Heart left ventricle (tissue), 16 donors: ENCODE measurements at places on chromosomes 2 and 18.

- DNase-seq = no peak
Measured at GRCh38 chr18:38427234-38427633, 861.6 kb upstream of the CELF4 start.

- no peak for DNase-seq
Measured at GRCh38 chr2:106572541-106573450, 85.6 kb downstream of the CD8B2 start.

DNA sequence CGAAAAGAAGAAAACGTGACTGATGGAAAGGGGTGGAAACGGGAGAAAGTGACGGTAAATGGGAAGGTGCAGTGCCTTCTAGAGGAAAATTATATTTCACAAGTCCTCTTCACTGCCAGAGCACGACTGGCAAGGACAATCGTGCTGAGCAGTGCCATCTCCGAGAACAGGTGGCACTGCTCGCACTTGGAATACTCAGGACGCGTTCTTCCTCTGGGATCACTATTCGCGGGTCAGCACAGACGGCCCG, 364 bp downstream of the STAT1 start:
- no peak for DNase-seq

DNA sequence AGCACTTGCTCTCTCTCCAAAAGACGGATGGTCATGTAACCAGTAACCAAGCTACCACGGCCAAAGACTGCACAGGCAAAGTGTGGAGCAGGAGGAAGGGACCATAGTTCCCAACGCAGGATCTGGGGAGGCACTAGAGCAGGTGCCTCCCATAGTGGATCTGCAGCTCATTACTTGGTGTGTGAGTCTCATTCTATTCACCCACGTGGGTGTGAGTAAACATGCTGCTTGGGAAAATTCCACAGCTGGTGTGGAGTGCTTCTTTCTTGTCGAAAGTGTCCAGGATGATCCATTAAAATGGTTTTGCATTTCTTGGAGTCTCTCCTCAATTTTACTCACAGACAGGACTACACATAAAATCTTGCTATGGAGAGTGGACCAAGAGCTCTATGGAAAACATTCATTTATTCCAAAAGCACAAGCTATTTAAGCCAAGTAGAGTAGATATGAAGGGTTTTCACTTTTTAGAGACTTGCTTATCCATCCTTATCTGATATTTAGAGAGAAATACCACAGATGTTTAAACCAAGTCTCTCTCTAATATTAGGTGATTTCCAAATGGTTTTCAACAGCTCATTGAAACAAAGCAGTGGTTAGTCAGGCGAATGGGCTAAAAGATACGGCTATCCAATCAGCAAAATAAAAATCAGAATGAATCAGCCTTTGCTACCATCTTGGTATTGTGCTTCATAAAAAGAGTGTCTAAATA, 104.3 kb upstream of the CCDC195 start:
- no peak for DNase-seq

- no peak for DNase-seq
Measured at GRCh38 chr18:57705011-57705410, 83.4 kb upstream of the NARS1 start.

DNA sequence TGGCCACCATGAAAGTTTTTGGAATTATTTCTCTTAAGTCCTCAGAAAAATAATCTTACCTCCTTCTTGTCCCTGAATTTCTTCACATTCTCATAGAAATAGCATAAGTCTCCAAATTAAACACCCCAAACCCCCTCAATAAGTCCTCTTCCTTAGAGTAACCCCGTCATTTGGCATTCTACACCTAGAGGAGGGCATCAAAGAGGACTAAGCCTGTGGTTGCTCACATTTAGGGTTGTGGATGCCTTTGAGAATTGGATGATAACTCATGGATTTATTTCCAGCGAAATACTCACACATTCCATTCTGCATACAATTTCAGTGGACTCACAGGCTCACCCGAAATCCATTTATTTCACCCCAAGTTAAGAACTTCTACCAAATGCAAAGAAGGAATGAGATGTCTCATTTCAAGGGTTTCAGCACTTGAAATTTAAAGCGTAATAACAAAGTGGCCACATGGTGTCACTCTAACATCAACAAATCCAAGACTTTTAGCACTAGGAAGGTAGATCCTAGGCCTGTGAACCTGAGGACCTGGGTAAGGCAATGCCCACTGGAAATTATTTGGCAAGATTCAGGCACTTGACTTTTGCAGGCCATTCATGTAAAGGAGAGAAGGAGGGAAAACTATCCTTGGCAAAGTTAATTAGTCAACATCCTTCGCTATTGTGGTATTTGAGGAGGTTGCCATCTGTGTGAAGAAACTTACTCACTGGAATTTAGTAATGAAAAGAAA, 24.6 kb downstream of the DYTN start:
- no peak for DNase-seq

DNA sequence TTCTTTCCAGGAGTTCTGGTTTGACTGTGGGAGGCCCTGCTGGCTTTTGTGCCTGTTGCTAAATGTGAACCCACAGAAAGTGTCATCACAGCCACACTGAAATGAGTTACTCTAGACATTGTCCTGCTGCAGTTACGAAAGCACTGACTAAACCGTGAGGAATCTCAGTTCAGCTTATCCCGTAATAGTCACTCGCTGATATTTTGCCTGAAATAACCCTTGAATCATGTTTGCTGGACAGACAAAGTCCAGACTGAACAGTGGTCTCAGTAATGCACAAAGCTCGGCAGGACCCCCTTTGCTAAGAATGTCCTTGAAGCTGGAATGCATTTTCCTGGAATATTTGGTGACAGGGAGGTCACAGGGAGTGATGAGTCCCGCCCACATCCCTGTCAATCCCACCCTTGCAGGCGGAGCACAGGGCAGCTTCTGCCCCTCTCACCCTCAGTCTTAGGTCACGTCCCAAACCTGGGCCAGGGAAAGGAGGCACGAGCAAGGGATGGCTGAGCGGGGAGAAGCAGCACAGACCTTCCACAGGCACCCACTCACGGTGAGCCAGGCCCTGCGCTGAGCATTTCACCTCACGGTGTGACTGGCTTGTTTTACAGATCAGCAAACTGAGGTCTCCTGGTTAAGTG, 53.4 kb downstream of the ADI1 start:
- DNase-seq = peak; percentile 26

DNA sequence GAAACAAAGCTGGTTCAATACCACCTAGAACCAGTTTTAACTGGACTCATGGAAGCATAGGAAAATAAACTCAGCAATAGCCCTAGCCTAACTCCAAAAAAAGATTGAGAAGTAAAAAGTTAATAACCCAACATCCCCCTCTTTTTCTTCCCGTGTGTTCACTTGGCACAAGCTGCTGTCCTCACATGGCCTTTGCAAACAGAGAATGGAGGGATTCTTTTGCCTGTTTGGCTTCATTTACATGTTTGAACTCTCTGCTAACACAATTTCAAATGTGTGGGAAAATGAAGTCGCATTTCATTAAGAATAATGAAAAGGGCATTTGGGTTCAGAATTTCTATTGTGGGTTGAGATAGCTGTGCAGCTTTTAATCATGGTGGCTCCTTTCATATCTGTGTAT, 589.2 kb upstream of the LRRTM1 start:
- no peak for DNase-seq
